ENCODE measurements at places on chromosomes 11 and 22.

DNA sequence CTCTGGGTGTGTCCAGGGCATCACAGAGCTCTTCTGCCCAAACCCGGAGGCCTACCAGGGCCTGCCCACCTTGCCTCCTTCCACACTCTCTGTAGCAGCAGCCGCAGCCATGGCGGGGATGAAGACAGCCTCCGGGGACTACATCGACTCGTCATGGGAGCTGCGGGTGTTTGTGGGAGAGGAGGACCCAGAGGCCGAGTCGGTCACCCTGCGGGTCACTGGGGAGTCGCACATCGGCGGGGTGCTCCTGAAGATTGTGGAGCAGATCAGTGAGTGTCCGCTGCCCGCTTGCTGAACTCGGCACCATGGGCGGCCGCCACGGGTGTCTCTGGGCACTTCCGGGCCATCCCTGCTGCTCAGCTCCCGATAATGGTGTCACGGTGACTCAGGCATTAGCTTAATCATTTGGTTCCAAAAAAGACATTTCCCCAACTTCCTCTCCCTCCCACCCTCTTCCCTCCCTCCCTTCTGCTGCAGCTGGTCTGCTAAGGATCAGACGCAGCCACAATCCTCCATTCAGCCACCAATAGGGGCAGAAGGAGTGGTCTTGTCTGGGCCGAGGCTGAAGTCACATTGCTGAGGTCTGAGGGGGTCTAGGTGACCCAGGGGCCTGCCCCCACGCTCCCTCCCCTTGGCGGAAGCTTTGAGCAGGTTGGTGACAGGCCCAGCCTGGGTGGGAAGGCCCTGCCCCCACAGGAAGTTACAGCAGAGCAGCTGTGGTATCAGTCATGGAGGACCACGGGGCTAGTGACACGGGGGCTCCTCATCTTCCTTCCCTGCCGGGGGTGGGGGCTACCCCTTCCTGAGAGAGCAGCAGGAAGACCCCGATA is 950 bp downstream of the FERMT3 start:
- peak; percentile 90 for DNase-seq

- no peak for DNase-seq
Observed at GRCh38 chr22:49255741-49256318, 571.8 kb downstream of the BRD1 start.

DNA sequence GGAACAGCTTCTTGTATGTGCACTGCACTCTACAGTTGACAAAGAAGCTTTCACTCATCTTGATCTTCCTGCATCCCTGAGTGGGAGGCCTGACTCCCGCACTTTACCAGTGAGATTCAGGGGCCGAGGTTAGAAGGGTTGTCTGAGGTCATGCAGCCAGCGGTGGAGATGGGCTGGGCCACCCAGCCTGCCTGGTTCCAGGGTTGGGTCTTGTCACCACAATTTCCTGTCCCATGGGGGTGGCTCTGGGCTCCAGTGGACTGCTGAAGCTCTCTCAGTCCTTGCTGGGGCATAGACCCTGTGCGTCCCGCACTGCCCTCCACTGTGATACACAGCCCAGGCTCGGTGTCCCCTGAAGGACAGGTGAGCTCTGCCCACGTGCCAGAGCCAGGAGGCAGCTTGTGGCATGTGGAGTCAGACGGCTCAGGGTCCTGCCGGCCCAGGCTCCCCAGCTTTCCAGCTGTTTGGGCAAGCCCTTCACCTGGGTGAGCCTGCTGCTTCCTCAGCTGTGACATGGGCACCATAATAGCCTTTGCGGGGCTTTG is 6.9 kb upstream of the MYO7A start:
- DNase-seq: no peak

- peak; percentile 69 for DNase-seq
Observed at GRCh38 chr11:90204832-90205646, 17.8 kb downstream of the CHORDC1 start.

DNA sequence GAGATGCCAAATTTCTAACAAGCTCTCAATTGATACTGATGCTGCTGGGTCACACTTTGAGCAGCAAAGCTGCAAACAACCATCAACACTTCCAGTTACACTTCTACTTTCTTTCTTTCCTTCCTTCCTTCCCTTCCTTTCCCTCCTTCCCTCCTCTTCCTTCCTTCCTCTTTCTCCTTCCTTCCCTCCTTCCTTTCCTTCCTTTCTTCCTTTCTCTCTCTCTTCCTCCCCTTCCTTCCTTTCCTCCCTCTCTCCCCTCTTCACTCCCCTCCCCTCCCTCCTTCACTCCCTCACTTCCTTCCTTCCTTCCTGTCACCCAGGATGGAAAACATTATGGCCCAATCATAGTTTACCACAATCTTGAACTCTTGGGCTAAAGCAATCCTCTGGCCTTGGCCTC is 33.0 kb upstream of the PIK3C2A start:
- DNase-seq: no peak

All from GM23248 (cell line).